NCI-H1417 (cell line): ENCODE measurements at places on chromosomes 11 and 22.

DNA sequence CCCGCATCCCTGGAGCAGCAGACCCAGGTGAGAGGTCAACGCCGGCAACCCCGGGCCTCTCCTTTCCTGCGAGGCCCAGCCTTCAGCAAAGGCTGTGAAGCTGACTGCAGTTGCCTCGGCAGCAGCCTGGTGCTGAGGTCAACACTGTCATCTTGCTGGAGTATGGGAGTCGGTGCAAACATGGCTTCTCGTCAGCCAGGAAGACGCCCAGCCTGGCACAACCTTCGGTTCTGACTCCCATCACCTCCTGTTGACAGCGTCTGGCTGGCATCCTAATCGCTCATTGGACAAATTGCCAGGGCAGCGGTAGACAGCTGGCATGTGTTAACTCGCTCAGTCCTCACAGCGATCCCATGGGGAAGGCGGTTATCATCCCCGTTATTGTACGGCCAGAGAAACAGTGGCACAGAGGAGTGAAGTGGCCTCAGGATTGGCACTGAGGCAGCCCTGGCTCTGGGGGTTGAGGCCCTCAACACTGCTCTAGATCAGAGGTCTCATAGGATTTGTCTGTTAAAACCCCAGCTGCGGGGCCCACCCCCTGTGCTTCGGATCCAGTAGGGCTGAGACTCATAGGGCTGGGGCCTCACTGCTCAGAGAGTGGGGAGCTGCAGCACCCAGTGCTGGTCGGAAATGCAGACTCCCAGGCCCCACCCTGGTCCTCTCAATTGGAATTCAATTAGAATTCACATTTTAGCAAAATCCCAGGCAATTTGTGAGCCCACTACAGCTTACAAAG is 39.3 kb upstream of the TP53I11 start:
- peak; percentile 56 for DNase-seq

DNA sequence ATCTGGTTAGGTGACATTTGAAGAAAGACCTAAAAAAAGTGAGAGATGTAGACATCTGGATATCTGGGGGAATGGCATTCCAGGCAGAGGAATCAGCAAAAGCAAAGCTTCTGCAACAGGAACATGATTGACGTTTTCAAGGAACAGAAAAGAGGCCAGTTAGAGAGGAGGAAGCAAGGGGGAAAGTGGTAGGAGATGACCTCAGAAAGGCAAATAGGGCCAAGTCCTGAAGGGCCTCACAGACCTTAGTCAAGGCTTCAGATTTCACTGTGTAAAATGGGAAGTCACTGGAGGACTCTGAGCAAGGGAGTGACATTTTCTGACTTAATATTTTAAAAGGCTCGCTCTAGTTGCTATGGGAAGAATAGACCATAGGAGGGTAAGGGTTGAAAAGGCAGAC is 9.7 kb downstream of the DEUP1 start:
- DNase-seq = no peak

DNA sequence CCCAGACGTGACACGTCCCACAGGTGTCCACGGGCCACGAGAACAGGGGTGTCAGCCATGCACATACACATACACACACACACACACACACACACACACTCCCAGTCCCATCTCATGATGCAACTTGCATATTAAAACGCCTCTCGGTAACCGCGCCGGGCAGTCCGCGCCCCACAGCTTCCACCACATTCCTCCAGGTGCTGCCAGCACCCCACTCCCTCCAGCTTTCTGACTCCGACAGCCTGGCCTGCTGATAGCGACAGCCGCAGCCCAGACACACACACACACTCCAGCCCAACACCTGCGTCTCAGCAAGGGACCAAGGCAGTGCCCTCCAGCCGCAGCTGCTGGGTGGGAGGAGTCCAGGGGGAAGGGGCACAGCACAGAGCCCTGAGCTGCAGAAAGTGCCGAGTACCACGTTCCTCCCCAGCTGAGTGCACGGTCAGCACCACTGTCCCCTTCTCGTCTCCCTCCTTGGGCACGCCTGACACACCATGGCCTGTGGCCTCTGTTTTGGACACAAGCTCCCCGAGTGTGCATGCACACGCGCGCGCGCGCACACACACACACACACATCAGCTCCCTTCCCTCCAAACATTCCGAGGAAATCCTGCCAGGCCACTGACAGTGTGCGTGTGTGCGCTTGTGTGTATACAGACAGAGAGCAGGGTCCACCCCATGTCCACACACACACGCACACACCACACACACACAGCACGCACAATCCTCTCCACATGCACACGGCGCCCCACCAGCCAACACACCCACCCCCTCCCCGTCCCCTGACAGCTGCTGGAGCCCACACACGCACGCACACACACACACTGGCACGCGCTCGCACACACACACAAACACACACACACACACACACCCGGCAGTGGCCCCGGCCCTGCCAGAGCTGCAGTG is 1.2 kb downstream of the ELFN2 start:
- DNase-seq = peak; percentile 81

DNA sequence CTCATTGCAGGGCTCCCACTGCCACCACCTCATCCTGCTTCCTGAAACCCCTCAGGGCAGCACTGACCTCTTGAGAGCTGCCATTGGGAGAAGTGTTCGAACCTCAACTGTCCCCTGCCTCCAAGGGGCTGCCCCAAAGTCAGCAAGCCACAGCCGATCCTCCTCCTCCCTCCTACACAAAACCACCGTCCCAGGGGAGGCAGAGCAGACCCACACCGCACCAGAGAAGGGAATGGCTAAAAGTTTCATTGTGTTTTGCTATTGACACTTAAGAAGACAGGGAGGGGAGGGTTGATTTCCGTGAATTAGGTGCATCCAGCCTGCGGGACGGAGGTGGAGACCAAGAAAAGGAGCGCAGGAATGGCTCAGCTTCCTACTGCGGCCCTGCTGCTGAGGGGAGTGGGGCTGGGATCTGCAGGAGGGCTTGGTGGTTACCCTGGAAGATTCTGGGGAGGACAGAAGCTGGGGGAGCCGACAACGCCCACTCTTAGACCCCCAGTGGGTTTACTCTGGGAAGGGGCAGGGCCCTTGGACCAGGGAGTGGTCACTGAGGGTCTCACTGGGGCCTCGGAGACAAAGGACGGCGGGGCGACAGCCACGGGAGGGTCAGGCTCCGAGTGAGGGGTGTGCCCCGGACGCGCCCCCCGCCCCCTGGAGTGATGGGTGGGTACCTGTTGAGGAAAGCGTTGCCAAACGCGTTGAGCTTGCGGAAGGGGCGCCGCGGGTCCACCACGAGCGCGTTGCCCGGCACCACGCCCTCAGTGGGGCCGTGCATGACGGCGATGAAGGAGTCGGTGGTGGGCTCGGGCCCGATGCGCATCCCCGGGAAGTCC is 815 bp downstream of the EHD1 start:
- DNase-seq = no peak

DNA sequence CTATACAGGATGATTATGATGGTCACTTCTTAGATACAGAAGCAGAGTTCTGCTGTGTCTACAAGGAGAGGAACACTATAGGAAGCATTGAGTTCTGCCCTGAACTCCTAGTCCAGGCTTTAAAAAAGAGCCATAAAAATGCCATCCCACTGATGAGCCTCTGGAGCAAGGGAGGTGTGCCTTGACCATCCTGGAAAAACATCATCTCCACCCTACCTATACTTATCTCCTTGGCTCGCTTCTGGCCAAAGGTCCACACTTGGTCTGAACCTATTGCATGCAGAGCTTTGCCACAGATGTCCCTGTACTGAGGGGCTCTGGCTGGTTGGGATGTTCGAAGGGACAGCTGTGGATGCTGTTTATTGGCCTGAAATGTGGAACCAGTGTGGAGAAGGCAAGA is 4.3 kb upstream of the PEX26 start:
- no peak for DNase-seq

DNA sequence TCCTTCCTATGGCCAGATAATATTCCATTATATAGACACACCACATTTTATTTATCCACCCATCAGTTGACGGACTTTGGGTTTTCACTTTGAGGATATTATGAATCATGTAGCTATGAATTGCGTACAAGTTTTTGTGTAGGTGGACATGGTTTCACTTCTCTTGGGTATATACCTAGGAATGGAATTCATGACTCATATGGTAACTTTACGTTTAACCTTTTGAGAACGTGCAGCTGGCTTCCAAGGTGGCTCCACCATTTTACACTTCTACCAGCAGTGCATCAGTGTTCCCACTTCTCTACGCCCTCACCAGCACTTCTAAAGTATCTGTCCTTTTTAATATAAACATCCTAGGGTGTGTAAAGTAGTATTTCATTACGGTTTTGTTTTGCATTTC is 112.0 kb downstream of the PLEKHA7 start:
- DNase-seq = no peak
